ENCODE measurements at places on chromosomes 6 and 20.
A peak's percentile ranks its signal among the peaks of the same experiment; 100 is the strongest.

DNA sequence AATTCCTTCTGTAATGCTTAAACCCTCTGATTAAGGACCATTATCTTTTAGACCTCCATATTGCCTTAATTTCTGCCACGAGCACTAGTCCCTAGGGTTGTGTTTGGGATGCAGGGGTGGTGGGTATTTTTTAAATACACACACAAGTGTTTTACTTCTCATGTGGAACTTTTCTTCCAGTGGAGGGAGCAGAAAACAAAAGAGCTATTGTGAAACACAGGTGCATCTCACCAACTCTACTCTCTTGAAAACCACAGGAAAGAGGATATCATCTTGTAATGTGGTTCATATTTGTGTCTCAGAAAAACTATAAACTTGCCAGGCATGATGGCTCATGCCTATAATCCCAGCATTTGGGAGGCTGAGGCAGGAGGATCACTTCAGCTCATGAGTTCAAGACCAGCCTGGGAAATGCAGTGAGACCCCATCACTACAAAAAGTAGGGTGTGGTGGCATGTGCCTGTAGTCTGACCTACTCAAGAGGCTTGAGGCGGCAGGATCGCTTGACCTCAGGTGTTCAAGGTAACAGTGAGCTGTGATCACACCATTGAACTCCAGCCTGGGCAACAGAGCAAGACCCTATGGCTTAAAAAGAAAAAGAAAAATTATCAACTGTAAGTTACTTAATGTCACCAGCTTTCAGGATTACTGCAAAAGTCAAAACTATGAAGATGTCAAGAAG is 37.3 kb downstream of the MRS2 start:
- no peak for DNase-seq

GRCh38 chr20:51142448-51142847 is 119.5 kb upstream of the KCNG1 start:
- DNase-seq, result no peak

DNA sequence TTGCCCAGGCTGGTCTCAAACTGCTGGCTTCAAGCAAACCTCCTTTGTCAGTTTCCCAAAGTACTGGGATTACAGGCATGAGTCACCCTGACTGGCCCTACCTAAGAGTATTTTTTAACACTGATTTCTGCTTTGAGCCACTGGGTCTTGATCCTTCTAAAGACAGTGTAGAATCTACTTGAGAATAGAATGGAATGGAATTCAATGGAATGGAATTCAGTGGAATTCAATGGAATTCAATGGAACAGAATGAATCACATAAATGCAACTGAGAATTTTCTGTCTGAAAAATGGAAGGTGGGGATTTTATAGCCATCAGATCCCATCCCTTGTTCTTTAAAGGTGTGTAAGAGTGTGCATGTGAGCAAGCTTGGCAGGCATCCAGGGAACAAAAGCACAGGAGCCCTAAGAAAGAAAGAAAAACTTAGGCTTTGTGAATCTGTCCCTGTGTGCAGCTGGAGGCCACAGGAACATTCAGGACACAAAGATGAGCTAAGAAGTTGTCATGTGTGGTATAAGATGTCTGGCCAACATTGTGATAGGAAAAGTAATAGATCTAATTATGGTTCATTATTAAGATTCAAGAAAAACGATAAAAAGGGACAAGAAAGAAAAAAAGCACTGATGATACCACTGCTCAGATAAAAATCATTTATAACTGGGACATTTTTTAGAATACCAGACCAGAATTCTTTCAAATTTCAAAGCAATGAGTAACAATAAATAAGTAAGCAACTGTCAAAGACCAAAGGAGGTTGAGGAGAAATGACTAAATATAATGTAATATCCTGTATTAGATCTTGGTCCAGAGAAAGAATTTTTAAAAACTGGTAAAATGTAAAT is 681.0 kb upstream of the GJE1 start:
- no peak for DNase-seq

DNA sequence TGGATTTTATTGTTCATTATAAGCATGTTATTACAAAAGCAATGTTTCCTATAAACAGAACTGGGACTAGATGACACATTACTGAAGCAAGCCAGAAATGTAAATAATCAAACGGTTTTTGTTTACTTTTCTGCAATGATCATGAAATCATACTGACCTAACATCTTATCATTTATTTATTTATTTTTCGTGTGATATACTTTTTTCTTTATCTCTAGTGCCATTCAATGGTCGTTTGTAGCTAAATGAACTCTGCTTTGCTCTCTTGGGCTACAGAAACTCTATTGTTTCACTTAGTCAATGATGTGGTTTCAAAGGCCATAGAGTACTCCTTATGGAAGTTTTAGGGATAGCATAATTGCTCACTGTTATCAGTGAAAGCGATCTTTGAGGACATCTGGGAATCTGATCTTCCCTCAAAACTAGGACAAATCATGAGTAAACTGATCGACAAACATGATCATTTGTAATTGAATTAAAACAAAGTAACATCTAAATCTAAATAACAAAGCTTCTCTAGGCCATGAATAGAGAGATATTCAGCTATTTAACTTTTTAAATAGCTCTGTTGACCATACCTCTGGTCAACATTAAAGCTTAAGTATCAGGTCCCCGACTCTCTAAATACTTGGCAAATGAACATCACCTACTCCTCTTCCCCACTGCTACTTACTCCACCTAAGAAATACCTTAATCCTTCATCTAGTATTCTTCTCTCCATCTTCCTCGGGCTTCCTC is 933.4 kb downstream of the TFAP2A start:
- no peak for DNase-seq

- no peak for DNase-seq
Observed at GRCh38 chr6:3524456-3524855, 67.6 kb upstream of the SLC22A23 start.

DNA sequence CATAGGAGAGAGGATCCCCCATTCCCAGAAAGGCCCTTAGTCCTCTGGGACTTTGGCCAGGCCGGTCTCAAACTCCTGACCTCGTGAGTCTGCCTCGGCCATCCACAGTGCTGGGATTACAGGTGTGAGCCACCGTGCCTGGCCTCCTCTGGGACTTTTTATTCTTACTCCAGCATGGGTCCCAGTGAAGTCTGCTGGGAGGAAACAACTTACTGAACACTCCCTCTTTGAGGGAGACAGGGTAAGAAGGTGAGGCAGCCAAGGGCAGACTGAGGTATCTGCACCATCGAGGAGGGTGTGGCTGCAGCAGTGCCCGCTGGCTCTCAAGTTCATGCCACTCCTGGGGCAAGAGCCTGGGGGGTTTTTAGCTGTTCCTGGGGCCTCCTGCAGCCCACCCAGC is 2.4 kb downstream of the BAK1 start:
- peak; percentile 75 for DNase-seq

GRCh38 chr20:8043687-8044282 is 24.2 kb upstream of the TMX4 start:
- DNase-seq, result no peak

DNA sequence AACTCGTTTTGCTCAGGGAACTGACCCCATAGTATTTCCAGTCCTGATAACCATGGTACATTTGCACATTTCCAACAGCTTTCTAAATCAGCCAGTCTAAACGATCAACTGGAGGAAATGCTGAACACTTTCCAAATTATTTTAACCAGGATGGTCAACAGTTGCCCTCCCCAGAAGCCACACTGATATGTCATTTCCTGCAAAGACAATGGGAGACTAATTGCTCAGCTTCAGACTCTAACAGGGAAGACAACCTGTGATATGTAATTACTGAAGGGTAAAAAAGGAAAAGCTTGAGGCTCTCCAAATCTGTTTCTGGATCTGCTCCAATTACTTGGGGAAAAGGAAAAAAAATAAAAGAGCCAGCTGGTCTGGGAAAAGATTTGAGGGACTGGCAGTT is 88.8 kb downstream of the FYN start:
- DNase-seq, result no peak

DNA sequence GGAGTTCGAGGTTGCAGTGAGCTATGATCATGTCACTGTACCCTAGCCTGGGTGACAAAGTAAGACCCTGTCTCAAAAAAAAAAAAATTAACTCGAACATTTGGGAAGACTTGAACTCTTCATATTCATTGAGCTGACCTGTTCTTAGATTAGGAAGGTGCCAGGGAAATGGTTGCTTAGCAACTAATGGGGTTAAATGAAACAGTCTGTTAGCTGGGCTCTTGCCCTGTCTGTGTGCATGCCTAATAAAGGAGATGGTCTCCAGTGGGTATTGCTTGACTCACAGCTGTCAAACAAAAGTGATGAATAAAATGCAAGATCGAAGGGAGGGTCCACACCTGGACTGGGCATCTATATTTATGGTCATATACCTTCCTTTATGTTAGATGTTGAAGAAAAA is 101.8 kb downstream of the KLHL32 start:
- DNase-seq, result no peak

Data from spleen (tissue), 13 donors.